Stimulated activated CD8-positive, alpha-beta memory T cell treated with anti-CD3 and anti-CD28 coated beads, Interleukin-7, amount 100 ng/mL, for 48 hours (primary cell): ENCODE measurements at places on chromosomes 2 and 18.

DNA sequence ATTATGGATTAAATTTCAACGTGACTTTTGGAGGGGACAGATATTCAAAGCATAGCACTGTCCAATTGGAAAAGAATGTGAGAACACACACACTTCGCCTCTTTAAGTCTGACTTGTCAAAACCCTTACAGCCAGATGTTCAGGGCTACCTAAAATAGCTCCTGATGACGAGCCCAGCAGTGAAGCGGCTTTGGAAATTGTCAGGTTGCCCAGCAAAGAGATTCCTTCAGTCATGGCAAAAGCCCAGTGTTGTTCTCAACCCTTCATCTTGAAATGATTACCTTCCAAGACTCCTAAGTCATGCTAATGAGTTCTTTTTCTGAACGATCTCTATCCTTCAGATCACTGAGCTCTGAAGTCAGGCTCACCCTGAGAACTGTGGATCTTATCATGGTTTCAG lies 436.6 kb downstream of the LRATD1 start:
- no peak for DNase-seq

- no peak for DNase-seq
Measured at GRCh38 chr18:9091066-9091476, 11.4 kb upstream of the NDUFV2 start.

DNA sequence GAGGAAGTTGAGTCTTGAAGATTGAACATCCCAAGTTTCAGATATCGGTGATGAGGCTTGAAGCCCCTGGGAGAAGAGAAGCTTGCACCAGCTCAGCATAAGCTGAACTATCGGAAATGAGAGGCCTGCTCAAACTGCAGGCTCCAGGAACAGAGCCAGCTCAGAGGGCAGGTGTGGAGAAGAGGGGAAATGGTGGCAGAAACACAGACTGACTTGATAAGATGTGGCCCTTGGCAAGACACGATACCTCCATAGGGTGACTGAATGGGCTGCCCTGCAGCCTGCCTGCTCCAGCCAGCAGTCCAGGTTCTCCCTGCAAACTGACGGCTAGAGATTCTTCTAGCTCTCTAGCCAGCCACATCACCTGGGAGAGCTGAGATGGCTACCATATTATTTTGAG lies 86.6 kb downstream of the MYT1L start:
- DNase-seq = no peak

- no peak for DNase-seq
Measured at GRCh38 chr2:109707281-109708147, 86.6 kb upstream of the RGPD5 start.

GRCh38 chr2:134602666-134603065 lies 116.1 kb downstream of the TMEM163 start:
- DNase-seq = no peak

GRCh38 chr2:143263066-143263625 lies 133.9 kb downstream of the ARHGAP15 start:
- no peak for DNase-seq

GRCh38 chr2:9002313-9002636 lies 1.2 kb downstream of the MBOAT2 start:
- no peak for DNase-seq

DNA sequence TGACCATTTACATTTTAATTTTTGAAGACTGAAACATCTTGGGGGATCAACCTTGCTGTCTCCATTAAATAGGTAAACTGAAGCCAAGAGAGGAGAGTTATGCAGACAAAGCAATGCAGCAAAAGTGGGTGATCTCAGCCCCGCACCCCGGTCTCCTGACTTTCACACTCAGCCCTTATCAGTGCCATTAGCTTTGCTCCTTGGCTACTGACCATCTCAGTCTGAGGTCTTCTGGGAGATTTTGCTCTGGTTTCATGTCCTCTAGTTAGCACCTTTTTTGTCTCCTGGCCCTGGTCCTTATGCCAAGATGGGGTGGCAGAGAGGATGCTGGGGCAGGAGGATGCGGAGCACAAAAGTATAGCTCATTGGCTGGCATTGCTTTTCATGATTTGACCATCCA lies 61.4 kb downstream of the SETBP1 start:
- no peak for DNase-seq

GRCh38 chr2:64056021-64056420 lies 36.8 kb upstream of the VPS54 start:
- no peak for DNase-seq
